Activated T-cell treated with anti-CD3 and anti-CD28 coated beads, Interleukin-2, amount 50 U/mL, for 48 hours (primary cell): ENCODE measurements at places on chromosomes 6 and 20.

GRCh38 chr20:44692932-44693480, 22.2 kb upstream of the CCN5 start:
- DNase-seq, result no peak

GRCh38 chr6:130602151-130602770, 224.9 kb upstream of the SMLR1 start:
- no peak for DNase-seq

GRCh38 chr6:3636060-3636459, 115.5 kb downstream of the PXDC1 start:
- DNase-seq, result no peak

GRCh38 chr6:7381092-7381491, 8.4 kb downstream of the CAGE1 start:
- DNase-seq, result no peak

DNA sequence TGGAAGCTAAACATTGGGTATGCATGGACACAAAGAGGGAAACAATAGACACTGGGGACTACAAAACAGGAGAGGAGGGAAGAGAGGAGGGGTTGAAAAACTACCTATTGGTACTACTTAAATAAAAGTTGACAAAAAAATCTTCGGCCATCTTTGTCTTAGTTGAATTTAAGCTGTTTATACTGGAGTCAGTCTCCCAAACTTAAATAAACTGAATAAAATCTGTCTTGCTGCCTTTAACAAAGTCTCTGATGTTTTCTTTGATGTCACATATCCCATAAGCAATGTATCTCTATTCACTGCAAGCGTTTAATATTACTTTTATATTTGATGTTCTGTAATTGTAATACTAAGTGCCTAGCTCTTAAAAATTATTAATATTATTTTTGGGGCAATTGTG, 409.2 kb upstream of the EPHA7 start:
- DNase-seq, result no peak
